Hindlimb muscle (tissue), 1 donor: ENCODE measurements at places on chromosomes 12 and 14.

DNA sequence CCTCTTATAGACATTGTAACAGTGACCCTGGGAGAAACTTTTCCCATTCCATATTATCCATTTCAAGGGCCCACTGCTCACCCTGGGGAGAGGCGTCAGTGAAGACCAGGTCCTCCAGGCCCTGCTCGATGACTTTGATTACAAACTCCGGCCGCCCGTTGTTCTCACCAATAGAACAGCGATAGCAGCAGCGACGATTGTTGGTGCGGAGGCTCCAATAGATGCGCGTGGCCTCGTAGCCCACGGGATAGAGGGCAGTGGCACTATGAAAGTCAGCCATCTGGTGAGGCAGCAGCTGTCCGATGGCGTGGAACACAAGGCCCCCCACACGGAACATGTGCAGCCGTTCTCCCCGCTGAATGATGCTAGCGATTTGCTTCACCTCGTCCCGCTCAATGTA is 7.5 kb upstream of the PRKAG1 start:
- DNase-seq: no peak

GRCh38 chr12:121099779-121100178 is 32.9 kb upstream of the P2RX7 start:
- no peak for DNase-seq

- no peak for DNase-seq
Observed at GRCh38 chr12:5809586-5809985, 135.5 kb downstream of the ANO2 start.

GRCh38 chr12:46406352-46407027 is 33.9 kb upstream of the SLC38A2 start:
- no peak for DNase-seq
